Activated CD8-positive, alpha-beta memory T cell treated with anti-CD3 and anti-CD28 coated beads, Interleukin-2, amount 50 U/mL, for 4 hours (primary cell): ENCODE measurements at places on chromosomes 3 and 15.

- no peak for DNase-seq
Measured at GRCh38 chr3:190545191-190545590, 31.3 kb downstream of the IL1RAP start.

GRCh38 chr15:88617790-88618189 is 3.4 kb upstream of the AEN start:
- DNase-seq = no peak

DNA sequence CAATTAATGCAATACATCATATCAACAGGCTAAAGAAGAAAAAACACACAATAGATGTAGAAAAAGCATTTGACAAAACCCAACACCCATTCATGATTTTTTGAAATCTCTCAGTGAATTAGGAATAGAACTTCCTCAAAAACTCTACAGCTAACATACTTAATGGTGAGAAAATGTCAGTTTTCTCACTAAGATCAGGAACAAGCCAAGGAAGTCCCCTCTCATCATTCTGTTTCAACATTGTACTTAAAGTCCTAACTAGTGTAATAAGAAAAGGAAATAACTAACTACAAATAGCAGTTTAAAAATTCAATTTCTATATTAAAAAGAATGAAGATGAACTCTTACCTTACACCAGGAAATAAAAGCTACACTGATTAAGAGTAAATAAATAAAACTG is 77.8 kb downstream of the DCLK3 start:
- DNase-seq = no peak

DNA sequence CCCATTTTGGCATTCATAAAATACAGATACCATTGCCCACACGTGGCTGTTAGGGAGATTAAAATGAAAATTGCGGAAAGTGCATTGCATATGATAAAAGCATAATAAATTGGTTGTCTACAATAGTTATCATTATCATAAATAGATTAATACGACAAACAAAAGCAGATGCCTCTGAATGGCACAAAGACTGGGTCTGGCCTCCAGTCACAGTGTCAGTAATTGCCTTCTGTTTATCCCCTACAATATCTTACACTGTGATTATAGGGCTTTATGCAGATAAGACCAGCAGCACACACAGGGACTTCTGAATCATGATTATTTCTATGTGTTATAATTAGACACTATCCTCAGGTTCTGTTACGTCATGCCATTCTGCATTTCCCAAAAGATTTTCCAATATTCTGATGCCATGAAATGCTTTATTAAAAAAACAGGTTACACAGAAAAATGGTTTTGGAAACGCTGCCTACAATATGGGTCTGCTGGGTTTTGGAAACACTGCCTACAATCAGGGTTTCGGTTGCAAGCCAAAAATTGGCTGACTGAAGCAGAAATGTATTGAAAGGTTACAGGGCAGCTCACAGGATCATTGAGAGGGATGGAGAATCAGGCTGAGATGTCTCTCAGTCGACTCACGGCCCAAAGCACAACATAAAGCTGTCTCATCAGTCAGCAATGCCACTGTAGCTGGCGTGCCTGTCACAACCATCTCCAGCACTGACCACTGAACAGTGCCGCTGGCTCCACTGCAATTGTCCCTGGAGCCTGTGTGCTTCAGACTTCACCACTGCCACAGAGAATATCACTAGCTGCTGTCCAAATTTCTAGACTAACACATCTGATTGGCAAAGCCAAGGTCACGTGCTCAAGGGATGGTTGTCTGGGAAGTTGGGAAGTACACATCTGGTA is 248.1 kb downstream of the ERC2 start:
- DNase-seq = no peak

DNA sequence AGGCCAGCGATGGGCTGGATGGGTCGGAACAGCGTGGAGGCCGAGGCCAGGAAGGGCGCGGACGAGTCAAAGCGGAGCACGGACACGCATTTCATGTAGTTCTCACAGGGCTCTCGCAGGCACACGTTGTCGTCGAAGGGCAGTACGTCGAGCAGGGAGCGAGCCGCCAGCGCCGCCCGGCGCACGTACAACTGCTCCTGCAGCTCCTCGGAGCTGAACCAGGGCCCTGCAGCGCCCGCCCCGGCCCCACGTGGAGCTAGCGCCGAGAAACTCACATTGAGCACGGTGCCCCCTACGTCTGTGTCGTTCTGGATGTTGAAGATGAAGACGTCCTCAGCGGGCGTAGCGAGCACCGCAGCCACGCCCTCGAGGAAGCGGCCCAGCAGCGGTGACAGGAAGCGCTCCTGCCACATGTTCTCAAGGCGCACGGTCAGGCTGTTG is 5.8 kb downstream of the CELSR3 start:
- peak; percentile 37 for DNase-seq

DNA sequence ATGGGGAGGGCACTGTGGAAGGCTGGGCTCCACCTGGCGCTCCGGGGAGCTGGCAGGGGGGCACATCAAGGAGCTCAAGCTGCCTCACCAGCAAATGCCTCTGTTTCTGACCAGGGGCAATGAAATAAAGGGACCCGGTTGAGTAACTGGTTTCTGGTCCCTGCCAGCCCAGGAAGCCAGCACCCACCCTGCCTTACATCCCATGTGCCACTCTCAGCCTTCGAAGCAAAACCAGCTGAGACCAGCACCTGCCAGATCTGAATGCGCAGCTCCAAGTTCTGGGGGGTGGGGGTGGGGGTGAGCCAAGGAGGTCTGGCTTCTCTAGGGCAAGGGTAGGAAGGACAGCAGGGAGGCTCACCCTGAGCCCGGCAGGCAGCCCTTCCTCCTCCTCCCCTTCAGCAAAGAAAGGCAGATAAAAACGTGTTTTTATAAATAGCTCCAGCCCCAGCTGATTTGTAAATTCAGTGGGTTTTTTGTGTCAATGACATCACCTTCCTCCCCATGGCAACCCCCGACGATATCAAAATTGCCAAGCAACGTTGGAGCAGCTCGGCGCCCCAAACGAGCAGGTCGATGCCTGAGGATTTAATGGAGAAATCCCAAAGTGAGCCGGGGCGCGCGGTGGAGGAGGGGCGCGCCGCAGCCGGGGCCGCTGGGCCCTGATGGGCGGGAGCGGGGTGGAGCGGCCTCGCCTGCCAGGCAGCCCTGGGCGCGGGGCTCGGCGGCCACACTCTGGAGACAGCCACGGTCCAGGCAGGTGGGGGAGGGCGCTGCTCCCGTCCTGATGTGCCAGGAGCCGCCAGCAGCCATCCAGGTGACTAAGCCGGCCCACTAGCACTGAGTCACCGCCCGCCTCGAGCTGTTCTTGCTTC is at the start of gene PAK6:
Gene PAK6, plus strand, starts transcription at position 532 of the 872 bp plus-strand sequence. CDS start 25,723 bp downstream, outside the sequence.
- DNase-seq = no peak

GRCh38 chr3:162492446-162493081 is 996.0 kb downstream of the OTOL1 start:
- DNase-seq = no peak

DNA sequence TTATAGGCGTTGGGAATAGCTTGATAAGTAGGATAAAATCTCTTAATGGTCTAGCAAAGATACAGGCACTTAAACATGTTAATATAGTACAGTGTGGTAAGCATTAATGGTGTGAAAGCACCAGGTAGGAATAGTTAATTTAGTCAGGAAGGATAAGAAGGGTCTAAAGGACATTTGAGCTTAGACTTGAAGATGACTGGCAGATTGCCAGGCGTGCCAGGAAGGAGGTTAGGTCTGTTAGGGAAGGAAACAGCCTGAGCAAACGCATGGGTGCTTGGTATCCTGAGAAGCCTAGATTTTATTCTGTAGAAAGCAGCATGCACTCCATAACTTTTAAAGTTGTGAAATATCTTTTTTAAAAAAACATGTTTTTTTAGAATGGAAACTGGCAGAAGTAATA is 17.7 kb downstream of the SEC62 start:
- no peak for DNase-seq

GRCh38 chr3:32934150-32934742 is 17.2 kb upstream of the CCR4 start:
- DNase-seq = no peak

GRCh38 chr3:88031642-88032077 is 27.1 kb downstream of the CGGBP1 start:
- DNase-seq = no peak

GRCh38 chr3:195259154-195259474 is 11.8 kb downstream of the XXYLT1 start:
- DNase-seq = no peak

GRCh38 chr15:76802411-76802810 is 102.7 kb downstream of the SCAPER start:
- DNase-seq = no peak

DNA sequence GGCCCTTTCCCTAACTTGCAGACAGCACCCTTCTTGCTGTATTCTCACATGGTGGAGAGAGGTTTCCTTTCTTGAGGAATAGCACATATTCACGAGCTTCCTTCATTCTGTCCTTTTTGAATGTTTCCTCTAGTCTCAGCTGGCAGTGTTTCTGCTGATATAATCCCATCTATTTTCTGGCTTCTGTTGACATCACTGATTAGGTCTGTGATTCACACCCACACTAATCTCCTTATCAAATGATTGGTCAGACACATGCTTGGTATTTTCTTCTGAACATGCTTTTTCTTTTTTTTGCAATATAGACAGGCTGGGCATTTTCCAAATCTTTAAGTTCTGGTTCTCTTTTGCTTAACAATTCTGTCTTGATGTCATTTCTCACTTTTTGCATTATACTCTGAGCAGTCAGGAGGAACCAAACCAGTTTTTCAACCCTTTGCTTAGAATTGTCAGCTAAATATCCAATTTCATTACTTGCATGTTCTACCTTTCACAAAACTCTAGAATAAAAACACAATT is 65.4 kb downstream of the OXSM start:
- DNase-seq = no peak

DNA sequence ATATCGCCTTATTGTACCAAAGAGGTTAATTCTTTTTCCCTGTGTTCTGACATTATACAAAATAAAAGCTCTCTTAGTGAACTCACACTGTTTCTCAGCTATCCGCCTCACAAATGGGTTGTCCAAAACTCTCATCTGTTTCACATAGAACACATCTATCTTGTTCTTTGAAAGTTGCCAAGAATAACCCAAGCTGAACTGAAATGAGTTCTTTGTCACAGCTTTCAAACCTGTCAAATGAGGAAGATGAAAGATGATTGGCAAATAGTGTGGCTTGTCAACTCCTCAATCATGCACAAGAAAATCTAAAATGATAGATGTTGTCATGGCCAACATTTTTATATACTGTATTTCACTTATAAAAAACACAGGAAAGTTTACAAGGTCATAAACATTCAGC is 168.1 kb upstream of the OSTN start:
- DNase-seq = no peak

GRCh38 chr3:45112939-45113338 is 33.2 kb downstream of the CDCP1 start:
- DNase-seq = no peak

GRCh38 chr3:160820022-160820421 is 64.0 kb downstream of the PPM1L start:
- no peak for DNase-seq

DNA sequence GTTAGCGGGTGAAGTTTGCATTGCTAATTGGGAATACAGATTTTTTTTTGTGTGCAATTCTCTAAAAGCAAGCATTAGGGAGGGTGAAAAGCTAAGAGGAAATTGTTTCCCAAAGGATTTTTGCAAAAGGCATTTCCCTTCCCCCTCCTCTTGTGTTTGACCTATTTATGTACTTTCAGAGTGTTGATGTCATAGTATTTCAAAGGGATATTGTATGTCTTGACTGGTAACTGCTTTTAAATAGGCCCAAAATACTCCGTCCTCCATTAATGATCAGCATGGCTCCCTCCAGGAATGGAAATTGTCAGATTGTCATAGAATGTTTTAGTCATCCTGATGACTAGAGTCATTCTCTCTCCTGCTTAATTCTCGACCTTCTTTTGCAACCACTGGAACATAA is 32.4 kb downstream of the TRIM71 start:
- DNase-seq = no peak

GRCh38 chr3:171765511-171765887 is 44.8 kb downstream of the PLD1 start:
- DNase-seq = no peak

DNA sequence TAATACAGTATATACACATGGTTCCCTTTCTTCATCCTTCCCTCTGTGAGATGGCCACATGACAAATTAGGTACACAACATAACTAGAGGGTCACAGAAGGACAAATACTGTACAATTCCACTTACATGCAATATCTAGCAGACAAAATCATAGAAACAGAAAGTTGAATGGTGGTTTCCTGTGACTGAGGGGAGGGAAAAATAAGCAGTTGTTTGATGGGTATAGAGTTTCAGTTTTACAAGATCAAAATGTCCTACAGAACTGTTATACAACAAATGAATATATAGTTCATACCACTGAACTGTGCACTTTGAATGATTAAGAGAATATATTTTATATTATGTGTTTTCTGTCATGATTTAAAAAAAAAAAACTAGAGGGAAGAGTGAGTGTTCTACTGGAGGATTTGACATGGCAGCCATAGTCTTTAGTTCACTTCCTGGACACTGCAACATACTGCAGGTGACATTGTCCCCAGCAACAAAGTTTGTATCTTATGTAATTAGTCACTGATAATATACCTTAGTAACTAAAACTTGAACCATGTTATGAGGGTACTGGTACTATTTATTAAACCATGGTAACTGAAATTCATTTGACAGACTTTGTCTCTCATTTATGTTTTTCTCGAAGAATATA is 37.2 kb downstream of the CCDC54 start:
- DNase-seq = no peak

DNA sequence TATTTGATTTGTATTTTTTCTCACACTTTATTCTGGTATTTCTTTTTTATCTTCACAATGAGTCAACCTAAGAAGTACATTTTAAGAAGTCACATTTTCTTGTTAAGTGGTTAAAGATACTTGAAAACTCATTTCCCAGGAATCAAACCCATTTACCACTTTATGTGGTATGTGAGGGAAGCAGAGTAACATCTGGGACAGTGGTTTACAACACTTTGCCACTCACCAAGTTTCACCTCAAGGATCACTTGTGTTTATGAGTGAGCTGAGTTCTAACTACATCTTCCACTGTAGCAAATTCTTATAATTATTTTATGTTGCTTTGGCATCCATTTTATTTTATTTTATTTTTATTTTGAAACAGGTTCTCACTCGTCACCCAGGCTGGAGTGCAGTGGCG is 53.8 kb downstream of the IGSF11 start:
- no peak for DNase-seq

GRCh38 chr3:80000022-80000421 is 232.2 kb upstream of the ROBO1 start:
- no peak for DNase-seq
